Stimulated activated naive CD4-positive, alpha-beta T cell (primary cell): ENCODE measurements at places on chromosomes 1 and 21.

DNA sequence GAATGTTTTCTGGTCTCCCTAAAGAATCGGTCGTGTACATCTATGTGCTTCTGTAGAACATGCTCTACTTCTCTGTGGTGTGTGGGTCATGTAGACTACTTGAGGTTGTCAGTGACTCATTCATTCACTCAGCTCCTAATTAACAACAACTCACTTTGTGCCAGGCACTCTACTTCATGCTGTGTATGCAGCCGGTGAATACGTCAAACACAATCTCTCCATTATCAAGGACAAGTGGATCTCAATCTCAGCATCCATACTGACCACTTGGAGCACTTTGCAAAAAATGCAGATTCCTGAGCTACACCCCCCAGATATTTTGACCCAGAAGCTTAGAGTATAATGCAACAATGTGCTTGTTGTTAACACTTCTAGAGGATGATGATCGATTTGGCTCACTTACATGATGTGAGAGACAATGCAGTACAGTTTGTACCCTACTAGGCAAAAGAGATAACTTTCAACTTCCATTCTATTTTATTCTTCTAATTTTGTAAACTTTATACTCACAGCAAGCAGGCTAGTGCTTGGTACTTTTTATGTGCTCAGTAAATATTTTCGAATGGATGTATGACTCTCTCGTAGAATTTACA is 508.6 kb upstream of the ADAMTS5 start:
- no peak for DNase-seq

DNA sequence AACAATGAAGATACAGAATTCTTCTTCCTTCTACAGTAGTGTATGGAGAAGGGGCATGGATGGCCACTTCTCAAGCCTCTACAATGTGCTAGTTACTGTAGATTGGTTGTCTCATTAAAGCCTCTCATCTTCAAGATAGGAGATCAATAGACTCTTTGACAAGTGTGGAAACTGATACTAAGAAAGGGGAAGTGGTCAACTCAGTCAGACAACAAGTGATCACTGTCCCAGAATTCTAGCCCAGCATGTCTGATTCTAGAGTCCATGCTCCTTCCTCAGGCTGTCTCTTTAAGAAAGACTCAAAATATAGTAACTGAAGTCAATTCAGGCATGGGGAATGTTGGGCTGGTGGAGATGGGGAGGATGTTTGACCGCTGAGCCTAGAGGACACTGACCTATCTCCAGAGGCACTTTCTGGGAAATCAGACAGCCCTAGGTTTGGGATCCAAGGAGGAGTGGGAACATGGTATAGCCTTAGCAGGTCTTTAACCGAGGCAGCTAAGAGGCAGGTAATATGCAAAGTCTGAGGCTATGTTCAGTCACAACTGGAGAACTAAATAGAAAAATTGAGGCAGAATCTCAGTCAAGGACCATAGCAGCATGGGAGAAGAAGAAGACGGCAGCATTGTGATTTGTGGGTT is 39.3 kb upstream of the EYA3 start:
- no peak for DNase-seq

GRCh38 chr1:210684466-210685294 is 356.0 kb downstream of the HHAT start:
- no peak for DNase-seq

DNA sequence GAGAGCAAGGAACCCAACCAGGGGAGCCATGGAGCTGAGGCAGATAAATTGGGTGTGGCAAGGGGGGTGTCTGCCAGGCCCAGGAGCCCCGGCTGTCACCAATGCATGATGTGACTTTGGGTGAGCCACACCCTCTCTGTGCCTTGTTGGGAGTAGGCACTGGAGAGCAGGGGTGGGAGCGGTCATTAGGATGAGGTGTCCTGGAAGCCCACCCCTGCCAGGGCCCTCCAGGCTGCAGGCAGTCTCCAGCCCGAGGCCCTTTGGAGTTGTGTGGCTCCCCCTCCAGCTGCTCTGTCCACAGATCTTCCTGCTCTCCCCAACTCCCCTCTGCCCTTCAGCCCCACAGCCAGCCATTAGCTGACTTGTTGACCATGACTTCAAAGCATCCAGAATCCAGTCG is 11.4 kb downstream of the MX2 start:
- no peak for DNase-seq

- no peak for DNase-seq
Measured at GRCh38 chr1:212557739-212558692, 50.5 kb upstream of the ATF3 start.

DNA sequence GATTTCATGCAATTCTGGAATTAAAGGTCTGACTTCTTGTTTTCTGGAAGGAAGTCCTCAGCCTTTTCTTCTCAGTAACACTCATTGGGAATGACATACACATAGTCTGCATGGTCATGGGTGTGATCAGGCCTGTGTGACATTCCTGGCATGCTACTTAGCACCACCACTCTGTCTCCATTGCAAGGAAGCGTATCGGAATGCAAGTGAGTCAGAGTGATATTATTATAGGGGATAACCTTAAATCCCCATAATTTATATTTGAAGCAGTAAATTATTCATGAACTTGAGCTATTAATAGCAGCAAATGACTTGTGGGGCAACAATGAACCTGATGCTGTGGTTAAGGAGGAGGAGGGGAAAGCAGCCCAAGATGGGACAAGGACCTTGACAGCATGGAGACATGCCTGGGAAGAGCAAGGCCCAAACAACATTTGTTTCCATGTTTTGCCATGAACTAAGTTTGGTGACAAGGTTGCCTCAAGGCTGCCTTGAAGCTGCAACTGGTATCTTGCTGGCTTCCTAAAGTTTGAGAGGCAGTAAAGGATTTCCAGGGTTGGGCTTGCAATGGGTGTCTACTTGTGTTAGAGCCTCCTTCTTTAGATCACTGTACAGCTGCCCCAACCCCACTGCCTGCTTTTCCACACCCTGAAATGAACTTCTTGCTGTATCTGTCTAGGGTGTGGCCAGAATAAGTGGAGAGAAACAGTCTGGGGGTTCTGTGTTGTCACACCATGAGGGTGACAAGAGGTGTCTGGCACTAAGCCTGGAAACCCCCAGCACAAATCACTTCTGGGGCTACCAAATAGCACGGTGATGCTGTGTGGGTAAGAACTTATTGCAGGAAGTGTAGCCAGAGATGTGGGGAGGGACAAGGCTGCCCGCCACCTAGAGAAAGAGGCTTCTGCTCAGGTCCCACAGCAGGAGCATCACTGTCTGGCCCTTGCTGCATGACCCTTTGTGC is 4.6 kb downstream of the MAB21L3 start:
- DNase-seq: no peak

DNA sequence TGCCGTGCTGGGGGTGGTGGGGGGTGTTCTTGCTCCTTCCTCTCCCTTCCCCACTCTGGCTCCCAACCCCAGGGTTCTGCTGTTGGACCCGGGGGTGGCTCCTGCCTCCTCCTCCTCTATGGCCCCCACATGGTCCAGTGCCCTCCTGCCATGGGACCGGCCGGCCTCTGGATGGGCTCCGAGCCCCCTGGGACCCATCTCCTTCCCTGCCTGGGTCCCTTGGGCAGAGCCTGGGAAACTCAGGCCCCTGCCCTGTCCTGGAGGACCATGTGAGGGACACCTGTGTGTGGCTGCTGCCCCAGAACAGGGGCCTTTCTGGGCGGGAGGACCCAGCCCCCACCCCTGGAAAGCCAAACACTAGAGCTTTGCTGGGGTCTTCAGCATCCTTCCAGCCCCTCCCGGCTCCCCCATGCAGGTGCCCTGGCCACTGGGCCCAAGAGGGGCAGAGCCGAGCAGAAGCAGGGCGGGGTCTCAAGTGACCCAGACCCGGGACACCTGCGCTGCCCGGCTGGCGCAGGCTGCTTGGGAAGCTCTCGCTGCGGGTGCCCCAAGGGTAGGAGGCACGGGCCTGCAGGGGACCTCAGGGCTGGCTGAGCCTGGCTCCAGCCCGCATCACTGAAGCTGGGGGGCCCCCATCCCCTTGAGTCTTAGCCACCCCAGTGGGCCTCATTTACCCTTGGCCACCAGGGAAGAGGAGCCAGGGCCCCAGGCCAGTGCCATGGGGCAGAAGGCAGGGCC is 2.5 kb upstream of the FAAP20 start:
- DNase-seq: no peak

DNA sequence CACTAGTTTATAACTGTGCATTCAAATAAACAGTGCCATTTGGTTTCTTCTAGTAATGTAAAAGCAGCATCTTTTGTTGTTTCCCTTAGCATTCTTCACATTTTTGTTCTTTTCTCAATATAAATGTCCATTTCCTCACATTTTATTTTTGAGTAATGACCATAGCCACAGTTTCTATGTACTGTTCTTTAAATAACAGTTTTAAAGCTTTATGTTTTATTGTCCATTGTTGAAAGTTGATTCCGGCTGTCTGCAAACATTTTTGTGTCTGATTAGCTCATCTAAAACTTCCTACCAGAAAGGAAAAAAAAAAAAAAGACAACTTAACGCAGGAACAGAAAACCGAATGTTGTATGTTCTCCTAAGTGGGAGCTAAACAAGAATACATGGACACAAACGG is 139.7 kb downstream of the MAGI3 start:
- no peak for DNase-seq

DNA sequence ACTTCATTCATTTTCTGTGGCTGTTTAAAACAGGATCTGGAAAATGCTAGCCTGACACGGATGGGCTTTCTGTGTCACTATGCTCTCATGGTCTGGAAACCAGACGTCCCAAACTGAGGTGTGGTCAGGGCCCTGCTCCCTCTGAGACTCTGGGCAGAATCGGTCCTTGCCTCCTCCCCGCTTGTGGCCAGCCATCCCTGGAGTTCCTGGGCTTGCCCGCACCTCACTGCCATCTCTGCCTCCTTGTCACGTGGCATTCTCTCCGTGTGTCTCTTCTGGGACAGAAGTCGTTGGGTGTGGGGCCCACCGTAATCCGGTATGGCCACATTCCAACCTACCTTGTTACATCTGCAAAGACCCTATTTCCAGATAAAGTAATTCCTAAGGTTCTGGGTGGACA is 10.1 kb upstream of the ACTRT2 start:
- DNase-seq: no peak

GRCh38 chr1:56024155-56024554 is 555.2 kb downstream of the PLPP3 start:
- DNase-seq: no peak

DNA sequence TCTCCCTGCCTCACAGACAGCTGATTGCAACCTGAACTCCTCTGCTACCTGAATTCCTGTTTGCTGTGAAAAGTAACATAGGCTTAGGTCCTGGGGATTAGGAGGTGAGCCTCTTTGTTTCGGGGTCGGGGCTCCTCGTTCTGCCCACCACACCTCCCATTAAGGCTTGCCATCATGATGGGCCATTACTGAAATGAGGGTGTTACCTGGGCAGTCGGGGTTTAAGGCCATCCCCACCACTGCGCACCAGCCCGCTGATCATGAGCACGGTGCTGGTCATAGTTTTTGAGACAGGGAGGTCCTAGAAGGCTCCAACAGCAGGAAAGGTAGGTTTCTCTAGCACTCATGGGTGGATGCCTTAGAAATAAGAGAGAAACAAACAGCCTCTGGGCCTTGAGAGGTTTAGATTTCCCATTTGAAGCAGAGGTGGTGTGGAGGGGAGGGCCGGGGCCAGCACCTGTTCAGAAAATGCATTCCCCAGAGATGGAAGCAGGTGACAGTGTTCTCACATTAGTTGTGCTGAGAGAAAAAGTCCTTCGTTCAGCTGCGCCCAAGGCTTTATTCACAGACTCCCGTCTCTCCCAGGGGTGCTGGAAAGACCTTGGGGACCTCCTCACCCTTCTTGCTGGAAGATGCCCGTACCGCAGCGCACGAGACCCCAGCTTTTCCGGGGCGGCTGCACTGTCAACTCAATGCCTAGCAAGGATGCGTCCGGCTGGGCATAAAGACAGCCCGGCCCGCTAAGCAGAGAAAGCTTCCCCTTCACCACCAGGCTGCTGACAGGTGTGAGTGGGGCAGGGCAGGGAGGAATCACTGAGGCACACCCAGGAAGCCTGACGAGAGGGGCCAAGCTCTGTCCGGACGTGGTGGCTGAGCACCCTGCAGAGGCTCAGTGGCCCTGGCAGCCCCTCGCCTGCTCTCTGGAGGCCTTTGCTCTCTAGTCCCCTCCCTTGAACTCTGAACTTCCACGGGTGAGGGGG is 125.5 kb downstream of the PGBD5 start:
- DNase-seq: no peak

DNA sequence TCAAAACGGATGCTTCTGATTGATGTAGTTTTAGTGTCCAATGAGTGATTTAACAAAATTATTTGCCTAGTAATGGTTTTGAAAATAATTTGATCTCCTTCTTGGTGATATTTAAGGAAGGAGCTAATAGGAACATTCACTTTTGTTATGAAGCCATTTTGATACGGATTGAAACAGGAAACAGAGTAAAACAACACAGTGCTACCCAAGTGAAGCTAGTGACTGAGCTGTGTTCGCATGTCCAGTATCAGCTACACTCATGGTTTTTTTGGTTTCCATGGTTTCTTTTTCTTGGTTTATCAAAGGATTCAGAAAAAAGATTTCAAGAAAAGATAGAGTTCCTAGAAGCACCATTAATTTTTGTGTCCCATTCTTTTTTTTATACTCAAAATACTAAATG is 40.1 kb upstream of the PLEKHO1 start:
- DNase-seq: no peak

DNA sequence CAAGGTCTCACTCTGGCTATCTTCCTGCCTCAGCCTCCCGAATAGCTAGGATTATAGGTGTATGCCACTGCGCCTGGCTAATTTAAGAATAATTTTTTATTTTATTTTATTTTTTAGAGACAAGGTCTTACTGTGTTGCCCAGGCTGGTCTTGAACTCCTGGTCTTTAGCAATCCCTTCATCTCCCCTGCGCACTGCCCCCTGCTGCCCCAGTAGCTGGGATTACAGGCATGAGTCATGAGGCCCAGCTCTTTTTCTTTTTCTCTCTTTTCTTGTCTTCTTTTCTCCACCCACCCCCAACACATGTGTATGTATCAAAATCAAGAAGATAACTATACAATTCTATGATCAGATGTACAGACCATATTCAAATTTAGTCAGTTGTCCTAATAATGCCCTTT is 87.2 kb downstream of the PEX14 start:
- DNase-seq: no peak

- DNase-seq: no peak
Measured at GRCh38 chr1:171251042-171251951, 3.0 kb downstream of the FMO1 start.

DNA sequence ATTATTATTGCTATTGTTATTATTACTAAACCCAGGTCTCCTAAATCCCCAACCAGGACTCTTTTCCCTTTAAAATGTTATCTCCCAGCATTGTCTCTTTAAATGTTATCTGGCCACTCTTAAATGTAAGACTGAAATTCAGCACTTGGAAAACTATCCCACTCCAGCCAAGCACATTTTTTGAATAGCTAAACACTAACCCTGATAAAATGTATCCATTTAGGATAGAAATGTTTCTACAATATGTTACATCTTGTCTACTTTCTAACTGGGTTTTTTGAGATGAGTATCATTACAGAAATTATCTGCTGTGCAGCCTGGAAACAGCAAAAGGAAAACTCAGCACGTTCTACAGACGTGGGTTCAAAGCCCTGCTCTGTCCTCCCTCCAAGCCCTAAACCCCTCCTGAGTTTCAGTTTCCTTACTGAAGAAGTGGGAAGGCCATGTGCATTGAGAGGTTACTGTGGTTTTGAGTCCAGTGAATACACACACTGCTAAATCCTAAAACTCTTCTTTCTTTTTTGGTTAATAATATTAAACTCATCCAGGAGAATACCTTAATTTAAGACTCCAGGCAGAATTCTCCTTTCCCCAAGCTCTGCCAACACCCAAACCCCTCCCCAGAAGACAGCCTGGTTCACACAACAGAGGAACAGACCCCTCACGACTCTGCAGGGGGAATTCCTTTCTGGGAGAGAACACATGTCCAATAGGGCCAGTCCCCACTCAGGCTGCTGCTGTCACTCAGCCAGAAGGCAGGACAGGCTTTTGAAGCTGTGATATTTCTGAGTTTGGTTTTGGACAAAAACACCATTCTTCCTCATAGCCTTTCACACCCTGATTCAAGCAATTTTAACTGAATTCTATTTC is 41.9 kb downstream of the HIVEP3 start:
- no peak for DNase-seq
